ENCODE measurements at places on chromosomes 1 and 21.

DNA sequence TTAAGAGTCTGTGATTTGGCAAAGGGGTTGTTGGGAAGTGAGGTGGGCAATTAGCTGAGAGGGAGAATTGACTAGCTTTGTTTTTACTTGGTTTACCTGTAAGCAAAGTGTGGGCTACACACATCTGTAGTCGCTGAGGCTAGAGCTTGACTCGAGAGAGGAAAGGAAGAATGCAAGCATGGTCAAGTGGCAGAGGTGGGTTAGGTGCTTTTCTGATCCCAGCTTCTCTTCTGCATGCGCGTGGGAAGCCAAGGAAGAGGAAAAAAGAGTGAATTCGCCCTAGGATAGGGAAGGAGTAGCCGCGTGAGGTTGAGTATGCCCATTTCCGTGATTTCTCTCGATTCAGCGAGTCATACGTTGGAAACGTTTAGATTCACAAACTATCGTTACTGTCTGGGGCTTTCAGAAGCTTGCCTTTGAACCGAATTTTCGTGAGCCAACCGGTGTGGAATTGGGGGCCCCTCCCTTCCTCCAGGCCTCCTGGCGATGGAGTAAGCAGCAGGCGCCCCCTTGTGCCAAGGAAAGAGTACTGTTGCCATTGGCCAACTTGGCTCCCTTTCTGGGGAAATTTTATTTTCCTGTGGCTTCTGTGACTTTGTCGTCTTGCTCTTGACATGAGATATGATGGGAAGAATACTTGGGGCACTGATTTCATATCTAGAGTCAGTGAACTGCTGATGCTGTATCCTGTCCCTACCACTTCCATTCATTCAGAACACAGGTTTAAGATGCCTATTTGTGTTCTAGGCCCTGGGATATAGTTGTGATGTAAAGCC, 1.3 kb downstream of the PIGV start:
- peak; percentile 90 for DNase-seq

DNA sequence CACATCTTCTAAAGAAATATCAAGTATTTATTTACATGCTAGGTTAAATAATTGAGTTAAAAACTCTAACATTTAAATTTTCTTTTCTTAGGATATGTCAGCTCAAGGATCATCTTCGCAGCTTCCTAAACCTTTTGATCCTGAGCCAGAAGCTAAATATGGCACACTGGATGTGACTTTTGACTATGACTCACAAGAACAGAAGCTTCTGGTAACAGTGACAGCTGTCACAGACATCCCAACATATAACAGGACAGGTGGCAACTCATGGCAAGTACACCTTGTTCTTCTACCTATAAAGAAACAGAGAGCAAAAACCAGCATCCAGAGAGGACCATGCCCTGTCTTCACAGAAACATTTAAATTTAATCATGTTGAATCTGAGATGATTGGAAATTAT, 132.7 kb upstream of the SERTAD4 start:
- no peak for DNase-seq

DNA sequence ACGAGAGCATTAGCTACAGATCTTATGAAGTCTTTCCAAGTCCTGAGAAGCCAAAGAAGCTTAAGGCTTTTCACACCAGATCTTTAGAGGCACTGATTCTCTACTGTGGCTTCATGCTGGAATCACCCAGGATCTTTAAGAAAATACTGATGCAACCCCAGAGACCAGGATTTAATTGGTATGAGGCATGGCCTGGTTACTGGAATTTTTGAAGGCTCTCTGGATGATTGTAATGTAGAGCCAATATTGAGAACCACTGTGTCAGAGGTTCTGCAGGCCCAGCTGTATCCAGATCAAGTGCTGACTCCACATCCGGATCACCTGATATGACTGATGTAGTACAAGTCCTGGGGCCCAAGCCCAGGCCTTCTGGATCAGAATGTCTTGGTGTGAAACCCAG, 105.7 kb downstream of the PLPPR5 start:
- no peak for DNase-seq

GRCh38 chr21:46118316-46119143, 20.6 kb downstream of the COL6A2 start:
- no peak for DNase-seq

DNA sequence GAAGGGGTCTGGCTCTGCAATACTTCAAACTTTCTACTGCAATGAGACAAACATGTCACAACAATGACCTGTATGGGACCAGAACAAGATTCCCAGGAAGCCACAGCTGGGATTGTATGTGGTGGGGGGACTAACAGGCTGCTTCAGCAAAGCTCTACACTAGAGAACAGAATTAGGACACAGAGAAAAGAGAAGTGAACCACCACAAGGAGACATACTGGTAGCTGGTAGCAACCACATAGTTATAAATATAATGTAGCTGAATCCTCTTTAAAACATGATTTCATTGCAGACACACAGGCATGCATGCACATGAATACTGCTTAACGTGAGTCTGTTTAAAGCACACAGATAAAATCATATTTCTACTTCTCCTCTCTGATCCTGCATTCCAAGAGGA, 3.5 kb upstream of the ILDR2 start:
- DNase-seq = no peak

GRCh38 chr1:184340984-184341383, 45.8 kb upstream of the C1orf21 start:
- no peak for DNase-seq

- no peak for DNase-seq
Measured at GRCh38 chr1:60560701-60561100, 487.1 kb upstream of the C1orf87 start.

- no peak for DNase-seq
Measured at GRCh38 chr1:245475961-245476516, 321.3 kb downstream of the KIF26B start.

DNA sequence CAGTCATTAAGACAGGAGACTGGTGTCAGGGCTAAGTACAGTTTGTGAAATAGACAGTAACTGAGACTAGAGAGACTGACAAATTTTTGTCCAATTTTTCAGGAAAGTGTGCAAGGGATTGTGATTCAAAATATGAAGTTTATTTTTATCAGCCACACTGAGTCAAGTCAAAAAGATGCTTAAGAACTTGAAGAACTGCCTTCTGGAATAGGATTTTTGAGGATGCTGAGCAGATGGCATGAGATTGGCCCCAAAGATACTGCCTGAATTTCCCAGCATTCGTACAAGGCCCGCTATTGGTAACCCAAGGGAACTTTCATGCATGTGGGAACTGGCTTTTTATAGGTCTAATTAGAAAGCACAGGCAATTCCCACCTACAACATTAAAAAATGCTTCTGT, 610.0 kb downstream of the LMO4 start:
- no peak for DNase-seq

- DNase-seq = no peak
Measured at GRCh38 chr1:43255438-43256210, 14.2 kb upstream of the TMEM125 start.

DNA sequence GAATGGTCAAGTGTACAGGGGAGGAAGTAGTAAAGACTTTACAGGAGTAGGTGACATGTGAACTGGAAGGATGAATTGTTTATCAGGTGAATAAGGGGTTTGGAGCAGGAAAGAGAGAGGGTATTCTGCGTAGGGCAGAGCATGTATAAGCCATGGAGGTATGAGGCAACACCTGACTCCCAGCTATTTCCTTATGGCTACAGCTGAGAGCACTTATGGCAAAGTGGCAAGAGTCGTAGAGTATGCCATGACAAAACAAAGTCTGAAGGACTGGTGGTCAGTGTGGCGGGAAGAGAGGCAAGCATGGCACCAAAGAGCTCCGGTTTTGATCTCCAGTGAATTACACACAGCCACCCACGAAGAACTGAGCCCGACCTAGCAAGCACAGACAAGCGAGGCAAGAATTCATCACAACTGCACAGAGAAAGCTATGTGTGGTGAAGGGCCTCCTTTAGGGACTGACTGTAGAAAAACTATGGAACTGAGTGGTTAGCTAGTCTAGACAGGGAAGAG, 9.0 kb upstream of the ELOVL1 start:
- no peak for DNase-seq

DNA sequence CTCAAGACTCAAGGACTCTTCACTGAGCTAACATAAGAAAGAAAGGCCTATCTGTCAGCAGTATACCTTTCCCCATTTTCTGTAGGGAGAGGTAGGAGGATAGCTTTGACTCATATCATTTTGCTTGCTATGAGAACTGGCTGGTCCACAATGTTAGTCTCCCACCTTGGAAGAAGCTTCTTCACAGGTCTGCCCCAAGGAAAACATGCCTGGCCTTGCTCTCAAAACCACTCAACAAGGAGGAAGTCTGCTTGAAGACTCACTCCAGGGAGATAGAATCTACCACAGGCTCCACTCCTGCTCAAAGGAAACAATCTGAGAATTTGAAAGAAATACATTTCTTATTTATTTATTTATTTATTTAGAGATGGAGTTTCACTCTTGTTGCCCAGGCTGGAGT, 29.5 kb upstream of the LAMC1 start:
- no peak for DNase-seq

DNA sequence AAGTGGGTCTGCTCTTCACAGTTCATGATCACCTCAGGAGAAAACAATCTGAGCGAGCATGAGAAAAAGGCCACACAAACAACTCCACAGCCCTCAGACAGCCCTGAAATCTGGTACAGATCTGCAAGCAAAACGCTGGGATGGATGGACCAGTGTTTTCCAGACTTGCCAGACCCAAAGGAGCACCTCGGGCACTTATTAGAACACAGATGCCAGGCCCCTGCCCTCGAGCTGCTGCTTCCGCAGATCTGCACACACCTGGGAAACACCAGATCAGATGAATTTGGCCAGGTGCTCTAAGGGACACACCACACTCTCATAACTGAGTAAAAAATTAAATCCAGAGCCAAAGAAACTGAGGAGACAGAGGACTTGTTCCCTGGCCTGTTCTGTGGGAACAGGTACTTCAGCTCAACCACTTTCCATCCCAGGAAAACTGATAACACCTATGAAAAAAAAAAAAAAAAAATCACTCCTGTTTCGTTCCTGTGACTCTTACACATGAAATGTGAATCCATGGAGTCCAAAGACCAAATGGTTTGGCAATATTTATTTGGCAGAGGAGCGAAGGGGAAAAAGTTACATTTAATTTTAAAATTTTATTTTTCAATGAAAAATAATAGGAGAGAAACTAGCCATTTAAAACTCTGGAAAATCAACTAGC, 202.9 kb upstream of the ESRRG start:
- DNase-seq = no peak

GRCh38 chr1:6438047-6438525, 13.5 kb downstream of the ESPN start:
- DNase-seq = peak; percentile 8

DNA sequence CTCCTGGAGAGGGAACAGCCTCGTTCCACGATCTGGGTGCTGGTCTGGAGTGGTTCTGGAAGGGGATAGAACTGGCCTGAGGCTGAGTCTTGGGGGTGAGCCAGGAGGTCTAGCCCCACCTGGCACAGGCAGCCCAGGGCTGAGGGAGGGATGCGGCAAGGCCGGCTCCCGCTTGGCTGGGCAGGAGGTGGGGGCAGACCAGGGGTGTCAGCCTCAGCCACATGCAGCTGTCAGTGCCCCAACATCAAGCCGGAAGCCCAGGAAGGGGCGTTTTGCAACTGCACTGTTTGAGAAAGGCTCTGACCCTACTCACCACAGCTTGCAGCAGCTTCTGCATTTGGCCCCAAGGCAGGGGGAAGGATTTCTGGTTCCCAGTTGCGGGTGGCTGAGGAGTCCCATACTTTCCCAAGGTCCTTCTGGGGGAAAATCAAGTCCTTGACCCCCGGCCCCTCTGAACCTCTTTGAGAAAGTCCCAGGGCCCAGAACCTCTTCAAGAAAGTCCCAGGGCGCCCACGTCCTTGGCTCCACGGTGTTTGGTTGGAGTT, 2.0 kb downstream of the EFHD2 start:
- peak; percentile 29 for DNase-seq

- DNase-seq = no peak
Measured at GRCh38 chr1:235923466-235924021, 56.8 kb upstream of the LYST start.

DNA sequence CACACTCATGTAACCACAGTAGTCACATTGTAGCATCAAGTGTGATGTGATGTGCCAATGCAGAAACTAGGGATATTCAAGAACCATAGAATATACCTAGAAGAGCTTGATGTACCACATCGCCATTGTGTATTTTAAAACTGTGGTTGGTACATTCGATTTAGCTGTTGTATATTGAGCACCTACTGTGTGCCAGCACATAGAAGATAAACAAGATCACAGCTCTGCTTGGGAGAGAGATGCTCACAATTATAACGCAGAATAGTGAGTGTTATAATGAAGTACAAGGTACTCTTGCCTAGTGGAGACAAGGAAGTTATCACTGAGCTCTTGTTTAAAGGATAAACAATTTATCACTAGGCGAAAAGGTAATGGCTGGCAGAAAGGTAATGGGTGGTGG, 4.7 kb downstream of the BTF3L4 start:
- DNase-seq = no peak

DNA sequence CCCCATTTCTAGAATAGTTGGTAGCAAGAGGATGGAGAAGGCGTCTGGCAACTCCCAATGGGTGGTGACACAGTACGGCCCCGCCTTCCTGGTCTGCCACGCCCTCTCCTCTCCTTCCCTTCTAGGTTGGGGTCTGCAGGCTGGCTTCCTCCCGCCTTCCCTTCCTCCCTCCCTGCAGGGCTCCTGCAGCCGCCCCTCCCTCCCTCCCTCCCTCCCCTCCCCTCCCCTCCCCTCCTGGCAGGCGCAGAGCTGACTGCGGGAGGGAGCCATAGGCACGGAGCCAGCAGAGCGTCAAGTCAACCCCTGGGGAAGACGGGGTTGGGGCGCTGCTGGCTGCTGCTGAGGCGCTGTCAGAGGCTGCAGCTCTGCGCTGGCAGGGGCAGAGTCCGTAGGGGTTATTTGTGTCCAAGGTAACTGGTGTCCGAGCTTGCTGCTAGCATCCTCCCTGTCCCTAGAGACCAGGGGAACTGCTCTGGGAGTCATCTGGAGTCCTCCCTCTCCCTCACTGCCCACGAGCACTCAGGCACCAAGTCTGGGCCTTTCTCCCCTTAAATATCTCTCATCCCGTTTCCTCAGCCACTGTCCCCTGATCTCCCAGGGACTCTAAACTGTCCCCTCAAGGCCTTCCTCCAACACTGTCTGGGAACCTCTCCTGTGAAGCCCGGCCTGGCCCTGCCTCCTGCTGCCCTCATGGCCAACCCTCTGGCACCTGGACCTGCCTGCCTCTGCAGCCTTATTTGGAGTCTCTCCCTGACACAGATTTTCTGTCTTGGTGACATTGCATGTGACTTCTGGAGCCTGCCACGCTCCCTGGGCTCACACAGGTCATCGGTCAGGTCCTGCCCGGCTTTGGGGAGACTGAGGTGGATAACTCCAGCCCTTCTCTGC, 57.4 kb upstream of the ACOT11 start:
- DNase-seq = no peak

GRCh38 chr1:64960731-64961130, 5.6 kb downstream of the JAK1 start:
- DNase-seq = no peak

GRCh38 chr1:63027176-63027575, 243.2 kb downstream of the ATG4C start:
- DNase-seq = no peak

DNA sequence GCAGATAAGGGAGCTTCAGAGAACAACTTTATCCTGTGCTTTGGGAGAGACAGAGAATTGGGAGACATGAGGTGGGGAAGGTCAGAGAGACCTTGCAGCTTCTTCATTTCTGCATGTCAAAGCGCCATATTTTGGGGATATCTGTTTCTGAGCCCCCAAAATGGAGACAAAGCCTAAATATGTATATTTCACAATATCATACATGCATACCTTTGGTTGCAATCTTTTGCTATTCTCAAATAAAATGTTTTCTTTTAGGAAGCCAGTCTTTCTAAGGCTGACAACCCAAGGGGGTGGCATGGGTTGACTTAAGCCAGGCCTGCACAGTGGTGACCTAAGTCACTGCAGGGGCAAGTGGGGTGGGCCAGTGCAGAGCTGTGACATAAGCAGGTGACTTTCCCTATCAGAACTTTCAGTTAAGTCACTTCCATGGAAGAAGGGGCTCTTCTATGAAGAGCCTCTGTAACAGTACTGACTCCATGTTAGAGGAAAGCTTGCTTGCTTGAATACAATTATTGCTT, 13.9 kb upstream of the MRPL55 start:
- no peak for DNase-seq

Data from hippocampal formation (tissue), 2 donors.